T-helper 22 cell (primary cell): ENCODE measurements at places on chromosomes 11 and 22.

DNA sequence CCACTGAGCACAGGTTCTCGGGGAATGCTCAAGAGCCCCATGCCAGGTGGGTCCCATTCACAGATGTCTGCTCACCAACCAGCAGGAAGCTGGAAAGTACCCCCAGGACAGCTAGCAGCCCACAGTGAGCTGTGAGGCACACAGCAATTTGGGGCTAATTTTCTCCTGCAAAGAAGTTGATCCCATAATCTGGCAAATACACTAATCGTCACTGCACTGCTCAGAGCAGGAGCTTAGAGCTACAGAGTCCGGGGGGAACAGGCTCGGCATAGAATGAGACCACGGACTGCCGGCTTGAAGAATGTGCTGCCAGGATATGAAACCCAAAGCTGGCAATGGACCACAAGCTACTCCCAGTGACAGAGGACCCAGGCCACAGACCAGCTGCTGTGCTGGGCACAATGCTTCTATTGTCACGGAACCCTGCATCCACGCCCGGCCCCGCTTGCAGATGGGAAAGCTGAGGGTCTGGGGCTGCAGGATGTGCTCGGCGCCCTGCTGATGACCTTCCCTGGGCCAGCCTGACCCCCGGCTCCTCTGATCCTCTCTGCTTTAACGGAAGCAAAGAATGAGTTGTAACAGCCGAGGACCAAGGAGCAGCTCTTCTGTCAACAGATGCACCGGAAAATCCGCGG is 239.7 kb downstream of the CTTN start:
- DNase-seq = no peak

- DNase-seq = peak; percentile 16
Measured at GRCh38 chr11:70176940-70177689, 26.0 kb upstream of the FADD start.

DNA sequence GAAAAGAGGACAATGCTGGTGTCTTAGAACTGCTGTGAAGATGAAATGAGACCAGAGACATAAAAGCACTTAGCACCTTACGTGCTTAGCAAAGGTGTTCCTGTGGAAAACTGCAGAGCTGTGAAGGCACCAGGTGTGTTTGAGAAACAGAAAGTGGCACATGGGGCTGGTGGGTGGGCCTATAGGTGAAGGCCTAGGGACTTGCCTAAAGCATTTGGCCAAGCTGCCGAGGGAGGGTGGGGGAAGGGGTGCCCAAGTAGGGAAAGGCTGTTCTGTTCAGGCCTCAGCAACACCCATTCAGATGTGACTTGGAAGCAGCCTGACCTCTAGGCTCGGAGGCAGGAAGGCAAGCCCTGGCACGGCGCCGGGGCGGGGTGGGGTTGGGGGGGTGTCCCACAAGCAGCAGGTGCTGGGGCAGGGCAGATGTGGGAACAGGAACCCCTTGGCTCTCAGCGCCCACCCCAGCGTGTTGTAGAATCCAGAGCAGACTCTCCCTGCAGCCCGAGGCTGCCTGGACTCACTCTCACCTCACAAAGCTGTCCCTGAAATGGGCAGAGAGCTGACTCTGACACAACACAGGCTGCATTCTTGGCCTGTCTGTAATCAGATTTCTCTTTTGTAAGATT is 366.7 kb upstream of the NARS2 start:
- DNase-seq = no peak

DNA sequence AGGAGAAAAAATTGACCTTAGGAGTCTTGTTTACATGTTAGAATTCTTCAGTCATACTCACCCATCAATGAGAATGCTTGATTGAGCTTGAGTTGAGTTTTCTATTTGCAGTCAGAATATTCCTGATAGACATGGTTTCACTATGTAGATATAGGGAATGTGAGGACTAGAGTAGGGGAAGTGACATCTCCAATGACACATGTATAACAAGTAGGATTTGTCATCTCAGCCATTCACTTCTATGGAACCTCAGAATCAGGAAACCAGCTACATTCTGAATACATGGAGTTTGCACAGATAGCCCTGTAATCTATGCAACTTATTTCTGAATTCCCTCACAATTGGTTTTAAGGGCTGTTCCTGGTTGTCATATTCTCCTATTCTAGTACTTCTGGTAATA is 20.1 kb upstream of the OR9Q1 start:
- no peak for DNase-seq

DNA sequence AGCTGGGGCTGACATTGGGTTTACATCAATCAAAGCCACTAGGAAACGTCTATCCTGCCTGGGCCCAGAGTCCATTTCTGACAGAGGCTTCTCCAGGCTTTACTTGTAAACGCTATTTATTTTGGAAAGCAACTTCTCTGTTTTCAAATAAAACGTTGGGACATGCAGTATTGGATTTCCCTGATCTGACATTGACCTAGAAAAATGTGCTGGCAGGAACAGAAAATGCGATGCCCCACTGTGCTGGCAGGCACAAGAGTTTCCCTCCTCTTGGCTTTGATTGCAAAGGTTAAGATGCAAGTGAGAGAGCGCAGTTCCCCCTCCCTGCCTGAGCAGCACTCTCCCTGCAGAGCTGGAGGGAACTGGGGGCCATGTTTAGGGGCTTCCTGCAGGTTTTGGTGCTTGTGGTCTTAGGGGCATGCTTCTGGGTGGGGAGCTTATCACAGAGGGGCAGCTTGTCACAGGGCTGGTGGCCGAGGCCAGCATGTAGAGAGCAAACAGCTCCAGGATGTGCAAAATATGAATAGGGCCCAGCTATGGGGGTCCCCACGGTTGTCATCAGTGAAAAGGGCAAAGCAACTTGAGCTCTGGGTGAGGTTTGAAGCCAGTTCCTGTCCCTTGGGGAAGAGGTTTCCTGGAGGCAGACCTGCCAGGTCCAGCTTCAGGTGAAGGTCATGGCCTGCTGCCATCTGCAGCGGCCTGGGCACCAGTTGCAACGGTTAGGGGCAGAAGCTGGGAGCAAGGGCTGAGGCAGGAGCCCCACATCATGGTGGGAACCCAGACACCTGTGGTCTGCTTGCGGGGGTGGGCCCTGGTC is 42.3 kb upstream of the DKK3 start:
- DNase-seq = no peak

GRCh38 chr11:88315981-88316441 is 21.5 kb downstream of the CTSC start:
- DNase-seq = no peak

- no peak for DNase-seq
Measured at GRCh38 chr11:123469089-123469488, 39.0 kb downstream of the GRAMD1B start.

DNA sequence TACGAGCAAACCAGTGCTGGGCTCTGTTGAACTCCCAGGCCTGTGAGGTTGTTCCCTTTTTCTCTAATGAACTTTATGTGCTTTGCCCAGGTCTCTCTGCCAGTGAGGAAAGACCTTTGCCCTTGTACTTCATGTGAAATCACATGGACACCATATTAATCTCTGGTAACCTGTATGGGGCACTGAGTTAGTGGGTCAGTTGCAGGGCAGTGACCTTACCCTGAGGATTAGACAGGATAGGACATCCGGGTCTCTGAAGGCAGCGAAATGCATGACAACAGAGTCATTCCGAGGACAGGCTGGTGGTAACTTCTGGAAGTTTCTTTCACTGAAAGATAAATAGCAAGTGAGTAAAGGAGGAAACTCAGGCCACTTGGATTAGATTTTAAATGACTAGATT is 93.7 kb downstream of the ZBTB16 start:
- DNase-seq = no peak

- no peak for DNase-seq
Measured at GRCh38 chr11:87351676-87352075, 313.9 kb downstream of the TMEM135 start.

- no peak for DNase-seq
Measured at GRCh38 chr11:17406818-17407149, 18.3 kb upstream of the KCNJ11 start.

DNA sequence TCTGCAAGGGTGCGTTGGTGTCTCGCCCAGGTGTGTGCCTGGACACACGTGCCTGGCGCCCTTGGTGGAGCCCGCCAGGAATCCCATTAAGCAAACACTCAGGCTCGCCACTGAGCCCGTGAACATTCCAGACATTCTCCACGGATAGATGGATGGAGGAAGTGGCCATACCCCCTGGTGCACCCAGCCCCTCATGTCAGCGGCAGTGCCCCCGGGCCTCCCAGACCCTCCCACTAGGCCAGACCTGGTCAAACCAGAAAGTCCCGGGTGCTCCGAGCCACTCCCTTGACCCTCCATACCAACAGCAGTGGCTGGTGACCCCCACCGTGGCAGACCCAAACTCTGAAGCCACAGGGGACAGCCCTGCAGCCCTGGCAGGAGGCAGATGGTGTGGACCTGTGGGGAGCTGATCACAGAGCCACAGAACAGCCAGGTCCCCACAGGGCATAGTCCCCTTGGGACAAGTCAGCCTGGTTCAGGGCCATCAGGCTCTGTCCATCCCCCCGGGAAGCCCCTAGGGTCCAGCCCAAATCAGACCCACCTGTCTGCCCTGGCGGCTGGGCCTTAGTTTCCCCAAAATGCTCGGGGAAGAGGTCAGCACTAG is 1.9 kb downstream of the EPS8L2 start:
- DNase-seq = no peak

- DNase-seq = no peak
Measured at GRCh38 chr11:105609341-105609781, 512 bp upstream of the GRIA4 start.

GRCh38 chr11:114040706-114041211 is 18.8 kb upstream of the ZBTB16 start:
- DNase-seq = no peak

GRCh38 chr11:44008698-44009097 is 39.1 kb upstream of the ACCSL start:
- no peak for DNase-seq

GRCh38 chr11:83409891-83410290 is 123.7 kb upstream of the CCDC90B start:
- DNase-seq = no peak

- DNase-seq = no peak
Measured at GRCh38 chr11:131592152-131592551, 221.7 kb downstream of the NTM start.

DNA sequence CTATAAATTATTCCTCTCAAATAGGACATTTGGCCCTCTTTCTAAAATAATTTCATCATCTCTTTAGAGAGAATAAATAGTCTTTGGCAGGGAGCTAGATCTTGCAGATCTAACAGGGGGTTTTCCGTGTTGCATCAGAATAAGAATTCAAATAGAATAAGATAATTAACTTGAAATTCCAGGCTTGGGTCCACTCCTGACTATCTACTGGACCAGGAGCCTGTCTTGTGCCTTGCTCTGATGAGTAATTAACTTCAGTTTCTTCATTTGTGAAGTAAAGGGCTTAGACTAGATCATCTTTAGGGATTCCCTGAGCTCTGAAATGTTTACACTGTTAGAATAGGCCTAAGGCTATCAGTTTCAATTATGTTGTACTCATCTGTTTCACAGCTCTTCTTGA is 23.5 kb upstream of the TMEM123 start:
- no peak for DNase-seq
